ENCODE measurements at places on chromosomes 13 and 19.
A peak's percentile ranks its signal among the peaks of the same experiment; 100 is the strongest.

GRCh38 chr13:94162289-94162688 lies 317.2 kb downstream of the DCT start:
- DNase-seq: no peak

- DNase-seq: peak; percentile 53
These were observed 182.1 kb downstream of the PCDH17 start for GRCh38 chr13:57813651-57814050.

GRCh38 chr13:75889427-75889826 lies 253.3 kb downstream of the LMO7 start:
- DNase-seq: no peak

- no peak for DNase-seq
These were observed 76.7 kb downstream of the RASA3 start for GRCh38 chr13:114055766-114056165.

DNA sequence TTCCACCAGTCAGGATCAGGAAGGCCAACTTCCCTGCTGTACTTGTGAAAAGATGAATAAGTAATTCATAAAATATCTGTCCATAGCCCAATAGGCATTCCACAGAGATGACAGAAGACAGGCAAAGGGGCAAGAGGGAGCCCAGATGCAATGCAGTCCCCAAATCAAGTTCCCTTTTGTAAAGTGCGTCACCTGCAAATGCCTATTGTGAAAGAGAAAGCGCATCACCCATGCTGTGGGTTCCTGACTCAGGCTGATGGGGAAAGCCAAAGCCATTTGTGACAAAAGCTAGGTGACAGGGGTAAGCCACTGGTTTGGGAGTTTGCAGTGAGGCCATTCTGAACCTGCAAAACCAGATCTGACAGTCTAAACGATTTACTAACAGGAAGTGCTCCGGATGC lies 157.5 kb upstream of the ZNF536 start:
- DNase-seq: no peak

DNA sequence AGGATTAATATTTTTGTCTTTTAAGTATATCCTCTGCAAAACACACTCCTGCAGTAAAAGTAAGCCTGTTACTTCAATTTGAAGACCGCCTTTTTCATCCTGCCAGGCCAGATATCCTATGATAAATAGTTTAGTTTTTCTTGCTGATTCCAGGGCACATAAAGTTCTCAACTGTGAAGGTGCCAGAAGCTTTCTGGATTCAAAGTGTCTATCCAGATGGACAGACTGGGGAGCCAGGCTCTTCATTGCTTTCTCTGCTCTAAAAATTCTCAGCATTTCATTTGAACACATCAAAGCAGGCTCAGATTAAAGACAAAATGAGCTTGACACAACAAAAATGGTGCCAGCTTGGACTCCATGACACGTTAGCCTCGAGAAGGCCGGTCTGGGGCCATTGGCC lies 53.6 kb upstream of the UBL3 start:
- peak; percentile 76 for DNase-seq

Data from umbilical cord (tissue), 2 donors.